ENCODE measurements at places on chromosomes 4 and X. TPM values are rescaled to one million over a fixed set of nuclear protein-coding genes. Genes with fewer than 3 reads are reported as not detected.

DNA sequence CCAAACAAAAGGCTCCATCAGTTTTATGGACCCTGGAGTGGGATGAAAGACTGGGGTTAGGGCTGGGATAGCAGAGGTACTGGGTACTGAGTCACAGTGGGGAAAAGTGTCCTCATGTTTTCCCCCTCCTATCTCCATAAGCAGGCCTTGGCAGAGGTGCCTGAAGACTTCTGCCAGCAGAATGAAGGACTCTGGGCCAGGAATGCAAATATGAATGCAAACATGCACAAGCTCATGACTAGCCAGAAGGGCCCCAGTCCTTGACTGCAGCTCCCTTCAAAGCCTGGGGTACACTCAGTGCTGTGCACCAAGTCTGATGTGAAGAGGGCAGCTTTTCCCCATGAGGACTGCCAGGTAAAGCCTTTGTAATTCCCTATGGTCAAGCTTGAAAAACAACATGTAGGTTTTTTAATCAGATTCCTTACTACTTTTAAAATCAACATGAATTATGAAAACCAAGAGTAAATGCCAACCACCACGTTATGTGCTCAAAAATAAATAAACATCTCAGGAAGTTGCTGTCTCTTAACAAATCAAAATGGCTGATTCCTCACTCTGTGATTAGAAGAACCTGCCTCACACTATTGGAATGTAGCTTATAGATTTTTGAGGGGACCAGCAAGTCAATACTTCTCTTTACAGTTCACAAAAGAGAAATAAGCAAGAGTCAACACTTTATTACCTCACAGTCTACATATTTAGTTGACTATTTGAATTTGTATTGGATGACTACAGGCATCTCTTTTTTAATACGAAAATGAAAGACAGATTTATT is 1512.0 kb downstream of the ARAP2 start:
- no peaks in the 10 kb centered on the region for H3K4me1 ChIP-seq
- H3K4me3 ChIP-seq: no peak overlapping the region
- H3K27me3 ChIP-seq: no peaks in the 10 kb centered on the region
- no peak for DNase-seq
- no peaks in the 10 kb centered on the region for H3K36me3 ChIP-seq
- no peak overlapping the region for H3K27ac ChIP-seq

DNA sequence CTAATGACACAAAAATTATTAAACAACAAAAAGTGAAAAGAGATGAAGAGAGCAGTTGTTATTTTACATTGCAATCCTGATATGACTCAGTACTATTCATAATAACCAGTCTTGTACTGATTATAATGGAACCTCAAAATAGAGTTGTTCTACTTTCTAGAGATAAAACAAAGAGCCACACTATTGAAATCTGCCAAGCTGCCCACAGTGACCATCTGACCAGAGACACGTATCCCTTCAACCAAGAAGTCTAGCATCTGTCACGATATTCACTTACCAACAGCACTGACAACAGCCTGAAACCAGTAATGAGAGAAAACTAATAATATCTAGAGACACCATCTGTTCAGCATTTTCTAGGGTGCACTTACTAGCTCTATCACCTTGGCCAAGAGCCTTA is 466.7 kb downstream of the NKX6-1 start:
- H3K27ac ChIP-seq: no peak overlapping the region
- H3K4me3 ChIP-seq: no peak overlapping the region
- no peaks in the 10 kb centered on the region for H3K4me1 ChIP-seq
- no peaks in the 10 kb centered on the region for H3K27me3 ChIP-seq
- H3K36me3 ChIP-seq: no peaks in the 10 kb centered on the region
- no peak for DNase-seq

DNA sequence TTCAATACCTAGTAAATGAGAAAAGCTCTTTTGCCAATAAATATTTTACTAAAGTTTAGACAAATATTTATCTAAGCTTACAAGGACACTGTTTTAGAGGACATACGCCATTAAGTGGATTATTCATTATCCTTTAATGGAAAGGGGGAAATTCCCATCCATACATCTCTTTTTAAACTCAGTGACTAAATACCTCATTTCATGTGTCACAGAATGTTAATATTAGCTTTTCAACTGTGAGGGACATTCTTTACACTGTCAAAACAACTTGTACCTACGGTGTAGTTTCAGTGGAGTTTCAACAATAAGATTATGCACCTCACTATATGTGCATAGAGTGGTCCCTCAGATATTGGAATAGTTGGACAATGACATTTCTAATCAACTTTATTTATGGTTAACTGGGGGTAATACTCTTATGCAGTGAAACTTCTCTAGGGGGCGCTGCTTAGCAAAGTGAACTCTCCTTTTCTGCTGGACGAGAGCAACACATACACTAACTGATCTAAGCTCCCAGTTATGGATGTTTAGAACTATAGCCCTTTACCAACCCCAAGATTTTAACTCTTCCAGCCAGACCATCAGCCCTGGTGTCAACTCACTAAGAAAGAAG is 9.7 kb downstream of the HS6ST2 start:
- no peak overlapping the region for H3K27ac ChIP-seq
- no peaks in the 10 kb centered on the region for H3K36me3 ChIP-seq
- no peaks in the 10 kb centered on the region for H3K27me3 ChIP-seq
- no peak overlapping the region for H3K4me3 ChIP-seq

DNA sequence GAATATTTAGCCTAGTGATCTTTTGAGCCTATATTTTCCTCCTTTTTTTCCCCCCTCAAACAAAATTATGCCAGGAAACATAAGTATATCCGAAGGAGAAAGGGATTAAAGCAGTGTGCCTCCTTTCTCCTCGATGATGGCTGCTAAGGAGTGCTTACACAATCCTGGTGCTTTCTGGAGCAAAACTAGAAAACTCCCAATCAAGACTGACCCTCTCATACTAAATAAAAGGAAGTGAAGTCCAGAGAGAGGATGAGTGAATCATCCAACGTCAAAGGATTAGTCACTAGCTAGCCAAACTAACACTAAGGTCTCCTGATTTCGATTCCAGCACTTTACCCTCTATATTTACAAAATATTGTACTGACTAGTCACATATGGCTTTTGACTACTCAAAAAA is 146.8 kb downstream of the PPP3CA start:
- no peaks in the 10 kb centered on the region for H3K27me3 ChIP-seq
- DNase-seq: no peak
- no peak overlapping the region for H3K4me3 ChIP-seq

- DNase-seq: no peak
- H3K27me3 ChIP-seq: no peaks in the 10 kb centered on the region
- H3K27ac ChIP-seq: no peak overlapping the region
- no peaks in the 10 kb centered on the region for H3K4me1 ChIP-seq
These were observed 1181.4 kb upstream of the TENM3 start for GRCh38 chr4:181061787-181062186.

- H3K4me3 ChIP-seq: no peak overlapping the region
- no peak overlapping the region for H3K27ac ChIP-seq
- DNase-seq: no peak
- no peaks in the 10 kb centered on the region for H3K4me1 ChIP-seq
- no peaks in the 10 kb centered on the region for H3K27me3 ChIP-seq
These were observed 6.0 kb downstream of the EREG start for GRCh38 chr4:74370912-74371311.

- H3K4me3 ChIP-seq: no peak overlapping the region
- H3K27me3 ChIP-seq: no peaks in the 10 kb centered on the region
- no peak for DNase-seq
These were observed 49.5 kb downstream of the ING2 start for GRCh38 chr4:183554346-183554686.

GRCh38 chr4:89469930-89470375 is 162.4 kb upstream of the GPRIN3 start:
- H3K4me1 ChIP-seq: no peaks in the 10 kb centered on the region
- no peak for DNase-seq
- no peak overlapping the region for H3K4me3 ChIP-seq
- H3K36me3 ChIP-seq: no peaks in the 10 kb centered on the region
- H3K27me3 ChIP-seq: no peaks in the 10 kb centered on the region
- H3K27ac ChIP-seq: no peak overlapping the region

DNA sequence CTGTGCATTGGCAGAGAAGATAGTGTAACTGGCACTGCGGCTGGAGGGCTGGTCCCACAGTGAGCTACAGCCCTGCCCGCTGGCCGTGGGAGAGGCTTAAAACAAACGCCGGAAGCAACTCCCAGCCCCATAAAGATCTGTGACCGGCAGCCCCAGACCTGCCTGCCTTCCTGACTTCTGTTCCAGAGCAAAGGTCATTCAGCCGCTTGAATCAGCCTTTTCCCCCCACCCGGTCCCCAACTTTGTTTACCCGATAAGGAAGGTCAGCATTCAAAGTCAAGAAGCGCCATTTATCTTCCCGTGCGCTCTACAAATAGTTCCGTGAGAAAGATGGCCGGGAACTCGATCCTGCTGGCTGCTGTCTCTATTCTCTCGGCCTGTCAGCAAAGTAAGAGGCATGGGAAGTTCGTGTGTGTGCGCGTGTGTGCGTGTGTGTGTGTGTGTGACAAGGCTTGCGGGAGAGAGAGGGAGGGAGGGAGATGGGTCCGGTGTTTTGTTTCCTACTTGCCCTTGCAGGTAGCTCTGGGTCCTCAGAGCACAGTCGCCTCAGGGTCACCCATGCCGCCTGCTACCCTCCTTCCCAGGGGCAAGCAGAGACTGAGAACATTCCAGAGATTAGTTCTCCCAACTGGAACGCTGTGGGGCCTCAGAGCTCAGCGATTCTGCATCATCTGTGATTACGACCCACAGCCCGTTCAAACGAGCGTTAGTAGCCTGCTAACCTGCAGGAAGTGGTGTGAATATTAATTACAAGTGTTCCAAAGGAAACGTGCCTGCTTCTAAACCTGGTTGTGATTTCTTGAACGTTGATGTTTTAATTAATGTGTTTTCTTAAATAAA is at the start of gene MGST2:
Gene MGST2, plus strand, starts transcription at position 130 of the 840 bp plus-strand sequence. Its CDS starts 201 bp downstream, at position 331.
- peak within 1 kb of the TSS; percentile 37 for H3K4me3 ChIP-seq
- DNase-seq: peak; percentile 75
- peak within 1 kb of the TSS; percentile 90 for H3K27ac ChIP-seq
- H3K27me3 ChIP-seq: no peaks in the 10 kb centered on the region

DNA sequence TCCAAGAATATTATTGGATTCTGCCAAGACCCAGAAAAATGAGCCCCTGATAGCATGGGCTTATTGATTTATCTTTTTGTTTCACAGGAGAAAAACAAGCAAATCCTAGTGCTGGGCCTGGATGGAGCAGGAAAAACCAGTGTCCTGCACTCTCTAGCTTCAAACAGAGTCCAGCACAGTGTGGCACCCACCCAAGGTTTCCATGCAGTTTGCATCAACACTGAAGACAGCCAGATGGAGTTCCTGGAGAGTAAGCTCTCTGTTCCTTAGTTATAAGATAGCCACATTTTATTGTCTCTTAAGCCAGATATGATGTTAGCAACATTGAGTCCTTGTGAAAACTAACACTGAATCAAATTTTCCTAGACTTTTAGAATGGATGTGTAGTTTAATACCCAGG is 5.5 kb downstream of the ARL9 start:
- H3K4me1 ChIP-seq: peaks cover 2% of the 10 kb centered on the region
- no peak overlapping the region for H3K27ac ChIP-seq
- no peak overlapping the region for H3K4me3 ChIP-seq

GRCh38 chrX:140504371-140505324 is at the start of gene SOX3:
Gene SOX3 (minus strand): TSS chrX:140505069. CDS start chrX:140505060, 9 bp downstream.
- H3K27ac ChIP-seq: no peak within 1 kb of the TSS
- no peak for DNase-seq
- peaks cover 37% of the 10 kb centered on the region for H3K27me3 ChIP-seq
- peaks cover 4% of the 10 kb centered on the region for H3K4me1 ChIP-seq

GRCh38 chr4:17276776-17277175 is 235.1 kb downstream of the QDPR start:
- no peaks in the 10 kb centered on the region for H3K27me3 ChIP-seq
- DNase-seq: peak; percentile 10
- H3K36me3 ChIP-seq: no peaks in the 10 kb centered on the region
- no peak overlapping the region for H3K27ac ChIP-seq
- no peaks in the 10 kb centered on the region for H3K4me1 ChIP-seq

GRCh38 chrX:97145934-97146333 is 262.2 kb downstream of the RPA4 start:
- no peaks in the 10 kb centered on the region for H3K4me1 ChIP-seq
- no peak for DNase-seq
- no peak overlapping the region for H3K27ac ChIP-seq

DNA sequence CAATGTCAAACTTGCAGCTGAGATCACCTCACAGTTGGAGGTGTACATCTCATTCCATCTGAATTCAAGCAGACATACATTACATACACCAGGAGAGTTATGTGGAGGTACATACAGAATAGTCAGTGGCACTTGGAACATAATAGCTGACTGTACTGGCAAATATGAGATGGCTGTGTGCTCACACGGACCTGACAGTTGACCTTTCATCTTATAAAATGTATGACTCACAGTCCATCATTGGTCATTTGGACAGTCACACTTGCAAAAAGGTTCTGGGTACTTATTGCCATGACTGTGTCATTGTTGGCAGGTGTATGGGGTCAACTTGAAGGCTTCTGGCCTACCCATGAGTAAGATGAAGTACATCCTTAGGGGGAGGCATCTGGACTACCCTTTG is 88.6 kb upstream of the WDR1 start:
- no peaks in the 10 kb centered on the region for H3K27me3 ChIP-seq
- H3K27ac ChIP-seq: no peak overlapping the region
- no peaks in the 10 kb centered on the region for H3K4me1 ChIP-seq
- H3K4me3 ChIP-seq: no peak overlapping the region
- DNase-seq: no peak
- H3K36me3 ChIP-seq: no peaks in the 10 kb centered on the region

Gene PF4V1
- total RNA-seq: not detected

Gene FREM3
- not detected for total RNA-seq

Gene SCRG1
- not detected for total RNA-seq

Gene NHS
- 6.9 TPM for total RNA-seq

Gene SEC24B
- total RNA-seq: 39.5 TPM

Gene EDA
- total RNA-seq: 10.6 TPM

Gene CPZ
- total RNA-seq: 4.1 TPM

Gene STATH
- not detected for total RNA-seq
